Stimulated activated CD8-positive, alpha-beta memory T cell treated with anti-CD3 and anti-CD28 coated beads, Interleukin-4, amount 100 ng/mL, for 1 hour (primary cell): ENCODE measurements at places on chromosomes 6 and 20.

DNA sequence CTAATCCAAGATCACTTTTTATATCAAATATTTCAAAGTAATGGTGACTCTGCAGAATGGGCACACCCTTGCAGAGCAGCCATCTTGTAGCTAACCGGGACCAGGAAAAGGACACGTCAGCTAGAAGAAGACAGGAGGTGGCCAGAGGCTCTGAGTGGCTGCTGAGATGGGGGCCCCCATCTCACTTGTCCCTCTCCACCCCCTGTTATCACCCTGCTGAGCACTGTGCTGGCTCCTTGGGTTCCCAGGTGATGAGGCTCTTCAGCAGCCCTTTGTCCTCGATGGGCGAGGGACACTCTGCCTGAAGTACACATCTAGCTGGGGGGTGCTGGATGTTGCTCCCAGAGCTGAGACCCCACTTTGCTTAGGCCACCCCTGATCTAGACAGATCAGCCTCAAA lies 126.3 kb downstream of the UST start:
- DNase-seq = no peak

DNA sequence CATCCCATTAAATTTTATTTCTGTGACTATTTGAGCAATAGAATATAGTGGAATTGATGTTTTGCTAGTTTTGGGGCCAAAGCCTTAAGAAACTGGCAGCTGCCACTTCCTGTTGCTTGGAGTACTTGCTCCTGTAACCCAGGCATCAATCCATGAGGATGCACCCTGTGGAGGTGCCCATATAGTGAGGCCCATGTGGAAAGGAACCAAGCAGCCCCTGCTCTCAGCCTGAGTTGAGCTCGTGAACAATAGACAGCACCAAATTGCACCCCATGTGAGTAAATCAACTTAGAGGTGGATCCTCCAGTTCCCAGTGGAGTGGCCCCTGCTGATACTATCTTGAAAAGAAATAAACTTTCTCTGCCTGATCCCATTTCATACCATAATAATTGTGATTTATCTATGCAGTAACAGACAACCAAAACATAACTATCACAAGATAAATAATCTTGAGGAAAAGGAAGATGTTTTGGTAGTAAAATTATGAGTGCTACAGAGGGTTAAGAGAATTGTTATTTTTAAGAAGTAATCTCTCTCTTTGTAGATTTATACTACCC lies 481.9 kb downstream of the TBC1D32 start:
- no peak for DNase-seq

GRCh38 chr6:159257846-159258245 lies 88.6 kb downstream of the FNDC1 start:
- no peak for DNase-seq

GRCh38 chr6:145929037-145929633 lies 35.0 kb downstream of the SHPRH start:
- DNase-seq = no peak

DNA sequence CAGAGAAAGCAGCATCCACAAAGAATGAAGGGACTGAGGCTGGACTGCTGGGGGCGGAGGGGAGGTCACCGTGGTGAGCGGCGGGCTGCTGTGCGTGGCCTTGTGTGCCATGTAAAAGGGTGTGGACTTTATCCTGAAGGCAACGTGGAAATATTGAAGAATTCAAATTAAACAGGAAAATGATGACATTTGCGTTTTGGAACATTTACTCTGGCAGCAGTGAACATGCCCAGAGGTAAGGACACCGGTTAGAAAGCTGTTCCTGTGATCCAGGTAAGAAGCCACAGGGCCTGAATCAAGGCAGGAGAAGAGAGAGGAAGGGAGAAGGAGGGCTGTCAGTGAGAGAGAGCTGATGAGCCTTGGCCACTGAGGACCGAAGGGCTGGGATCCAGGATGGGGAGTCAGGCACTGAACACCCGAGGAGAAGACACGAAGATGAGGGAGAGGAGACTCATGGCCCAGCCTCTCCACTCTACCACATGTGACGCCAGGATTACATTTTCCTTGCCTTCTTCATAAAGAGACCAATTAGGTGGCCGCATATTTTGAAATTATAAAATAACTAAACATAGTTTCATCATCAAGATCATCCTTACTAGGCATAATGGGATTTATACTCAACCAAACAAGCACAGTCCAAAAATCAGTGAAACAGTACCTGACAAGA lies 58.4 kb downstream of the TRAM2 start:
- no peak for DNase-seq
